ENCODE measurements at places on chromosomes 1 and 21.

DNA sequence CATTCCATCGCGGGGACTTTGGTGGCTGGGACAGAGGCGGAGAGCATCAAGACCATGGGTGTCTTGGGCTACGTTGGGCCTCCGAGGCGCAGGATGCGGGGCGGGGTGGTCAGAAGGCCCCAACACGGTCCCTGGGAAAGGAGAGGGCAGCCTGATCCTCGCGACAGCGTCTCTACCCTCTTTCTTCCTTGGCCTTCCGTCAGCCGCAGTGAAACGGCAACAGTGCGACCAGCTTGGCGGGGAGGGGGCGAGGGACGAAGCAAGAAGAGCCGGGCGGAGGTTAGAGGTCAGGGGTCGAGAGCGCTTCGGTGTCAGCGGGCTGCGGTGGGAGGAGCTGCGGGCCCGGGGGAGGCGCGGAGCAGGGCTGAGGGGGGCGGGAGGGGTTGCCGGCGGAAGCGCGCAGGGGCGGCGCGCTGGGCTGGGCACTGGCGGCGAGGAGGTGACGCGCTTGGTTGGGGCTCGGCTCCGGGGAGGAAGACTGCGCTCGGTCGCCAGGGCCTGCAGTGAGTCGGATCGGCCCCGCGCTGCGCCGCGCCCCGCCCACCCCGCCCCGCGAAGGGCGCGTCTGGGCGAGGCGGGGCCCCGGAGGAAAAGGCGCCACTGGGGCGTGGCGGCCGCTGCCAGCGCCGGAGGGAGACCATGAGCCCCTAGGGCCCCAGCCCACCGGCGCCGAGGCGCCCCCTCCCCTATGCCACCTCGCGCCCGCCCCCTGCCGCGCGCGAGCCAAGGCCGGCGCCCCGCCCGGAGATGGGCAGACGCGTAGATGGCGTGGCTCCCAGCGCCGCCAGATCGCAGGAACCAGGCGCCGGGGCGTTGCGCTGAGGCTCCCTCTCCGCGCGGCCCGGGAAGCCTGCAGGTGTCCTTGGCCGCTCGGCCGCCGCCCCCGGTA is at the start of gene KCNC4:
Gene KCNC4 (plus strand): TSS at position 600 of the 889 bp plus-strand sequence. CDS start 1,186 bp downstream, outside the sequence.
- DNase-seq: peak; percentile 91

DNA sequence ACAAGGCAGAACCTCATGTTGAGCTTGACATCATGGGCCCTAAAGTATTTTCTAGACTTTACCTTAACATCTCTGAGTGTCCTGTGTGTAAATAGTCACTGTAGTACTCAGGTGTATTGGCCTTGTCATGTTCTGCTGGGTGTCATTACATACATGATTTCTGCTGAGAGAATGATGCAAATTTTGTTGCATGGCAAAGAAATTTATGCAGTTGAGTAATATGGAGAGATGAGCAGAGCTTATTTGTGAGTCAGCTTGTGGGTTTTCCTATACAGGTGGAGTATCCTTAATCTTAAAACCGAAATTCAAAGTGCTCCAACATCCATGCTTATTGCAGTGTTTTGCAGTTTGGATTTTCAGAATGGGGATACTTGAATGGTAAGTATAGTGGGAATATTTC is 36.6 kb downstream of the RGL1 start:
- DNase-seq: no peak

DNA sequence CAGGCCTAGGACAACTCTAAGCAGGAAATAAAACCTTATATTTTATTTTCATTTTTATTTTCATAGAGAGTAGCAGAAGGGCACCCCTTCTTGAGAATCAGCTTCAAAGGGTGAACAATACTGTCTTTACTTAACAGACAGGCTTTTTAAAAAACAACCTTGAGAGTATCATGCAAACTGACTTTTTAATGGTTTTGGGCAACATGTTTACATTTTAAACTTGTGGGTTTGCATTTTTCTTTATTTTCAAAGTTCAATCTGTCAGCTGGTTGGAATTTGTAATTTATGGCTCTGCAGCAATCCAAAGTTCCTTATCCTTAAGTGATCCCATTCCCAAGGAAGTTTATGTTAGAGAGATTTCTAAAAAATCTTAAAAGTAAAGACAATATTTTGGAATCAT is 392.3 kb upstream of the ADAMTS5 start:
- no peak for DNase-seq

- no peak for DNase-seq
Measured at GRCh38 chr1:183155939-183156338, 30.1 kb upstream of the LAMC2 start.

GRCh38 chr1:177864538-177865305 is 105.1 kb downstream of the SEC16B start:
- no peak for DNase-seq

DNA sequence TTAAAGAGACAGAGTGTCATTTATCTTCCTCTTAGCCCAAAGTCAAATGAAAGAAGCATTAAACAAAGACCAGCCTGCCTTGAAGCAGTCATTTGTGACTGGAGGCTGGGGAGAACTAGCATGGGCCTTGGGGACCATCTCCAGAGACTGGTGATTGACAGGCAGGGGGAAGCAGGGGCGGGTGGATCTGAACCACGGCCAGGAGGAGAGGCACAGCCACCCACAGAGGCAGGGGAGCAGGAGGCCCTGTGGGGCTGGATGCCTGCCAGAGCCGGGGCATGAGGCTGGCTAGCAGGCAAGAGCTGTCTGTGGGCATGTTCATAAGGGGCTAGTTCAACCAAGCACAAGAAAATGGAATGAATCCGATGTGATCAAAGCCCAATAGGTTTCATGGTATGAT is 73.9 kb downstream of the PLXNA2 start:
- DNase-seq: no peak

GRCh38 chr21:45179568-45180245 is 105.3 kb downstream of the ADARB1 start:
- DNase-seq: no peak

DNA sequence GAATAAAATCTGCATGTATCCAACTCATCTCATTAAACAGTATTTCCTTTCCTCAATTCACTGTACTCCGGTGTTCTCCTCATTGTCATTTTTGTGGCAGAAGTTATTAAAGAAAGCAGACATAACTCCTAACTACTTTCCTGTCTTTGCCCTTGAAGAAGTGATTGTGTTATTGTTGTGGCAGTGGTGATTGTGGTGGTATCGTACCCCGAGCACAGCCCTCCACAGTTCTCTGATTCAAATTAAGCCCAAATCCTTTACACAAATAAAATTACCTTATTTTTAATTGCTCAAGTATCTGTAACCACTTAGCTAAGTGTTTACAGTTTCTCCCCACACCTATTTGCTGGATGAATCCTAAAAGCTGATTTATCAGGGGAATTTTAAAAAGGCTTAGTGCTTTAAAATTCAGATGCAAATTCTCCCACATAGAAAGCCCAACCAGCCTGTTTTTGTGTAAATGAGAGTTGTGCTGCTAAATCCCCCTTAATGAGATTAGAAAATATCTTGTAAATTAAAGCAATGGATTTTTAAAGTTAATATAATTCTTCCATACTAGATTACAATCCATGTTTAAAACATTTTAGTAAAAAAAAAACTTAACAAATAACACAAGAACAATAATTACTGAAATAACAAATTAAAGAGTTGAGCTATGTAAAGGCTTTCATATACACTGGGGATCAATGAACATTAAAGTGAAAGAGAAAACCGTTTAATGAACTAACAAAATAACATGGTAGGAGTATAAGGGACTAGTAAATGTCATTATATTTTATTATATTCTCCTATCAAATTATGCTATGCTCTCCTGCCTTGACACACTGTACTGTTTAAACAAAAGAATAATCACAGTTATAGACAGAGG is 259.0 kb downstream of the NEGR1 start:
- no peak for DNase-seq

DNA sequence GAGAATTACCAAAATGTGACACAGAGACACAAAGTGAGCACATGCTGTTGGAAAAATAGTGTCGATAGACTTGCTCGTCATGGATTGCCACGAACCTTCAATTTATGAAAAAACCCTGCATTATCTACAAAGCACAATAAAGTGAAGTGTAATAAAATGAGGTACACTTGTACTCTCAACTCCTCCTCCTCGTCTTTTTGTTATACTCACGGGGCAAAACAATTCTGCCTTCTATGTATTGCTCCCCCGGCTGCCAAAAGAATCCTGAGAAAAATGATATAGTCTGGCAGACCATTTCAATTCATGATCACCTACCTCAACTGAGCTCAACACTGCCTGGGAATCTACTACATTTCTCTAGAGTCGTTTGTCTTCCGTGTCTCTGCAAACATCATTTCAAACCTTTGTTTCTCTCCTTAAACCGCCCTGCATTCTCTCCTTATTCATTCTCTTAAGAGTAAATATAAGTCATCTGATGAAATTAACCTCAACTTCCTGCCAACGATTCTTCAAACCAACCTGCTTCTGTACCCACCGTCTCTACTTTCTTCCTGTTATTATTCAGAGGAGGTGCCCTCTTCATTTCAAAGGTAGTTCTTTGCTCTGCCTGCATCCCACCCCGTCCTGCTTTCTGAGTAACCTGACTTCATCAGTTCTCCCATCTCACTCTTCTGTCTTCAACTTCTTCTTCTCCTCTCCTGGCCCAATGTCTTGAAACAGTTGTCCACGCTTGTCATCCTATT is 12.9 kb upstream of the IL19 start:
- peak; percentile 42 for DNase-seq

- DNase-seq: no peak
Measured at GRCh38 chr1:241823925-241824324, 24.1 kb upstream of the EXO1 start.

DNA sequence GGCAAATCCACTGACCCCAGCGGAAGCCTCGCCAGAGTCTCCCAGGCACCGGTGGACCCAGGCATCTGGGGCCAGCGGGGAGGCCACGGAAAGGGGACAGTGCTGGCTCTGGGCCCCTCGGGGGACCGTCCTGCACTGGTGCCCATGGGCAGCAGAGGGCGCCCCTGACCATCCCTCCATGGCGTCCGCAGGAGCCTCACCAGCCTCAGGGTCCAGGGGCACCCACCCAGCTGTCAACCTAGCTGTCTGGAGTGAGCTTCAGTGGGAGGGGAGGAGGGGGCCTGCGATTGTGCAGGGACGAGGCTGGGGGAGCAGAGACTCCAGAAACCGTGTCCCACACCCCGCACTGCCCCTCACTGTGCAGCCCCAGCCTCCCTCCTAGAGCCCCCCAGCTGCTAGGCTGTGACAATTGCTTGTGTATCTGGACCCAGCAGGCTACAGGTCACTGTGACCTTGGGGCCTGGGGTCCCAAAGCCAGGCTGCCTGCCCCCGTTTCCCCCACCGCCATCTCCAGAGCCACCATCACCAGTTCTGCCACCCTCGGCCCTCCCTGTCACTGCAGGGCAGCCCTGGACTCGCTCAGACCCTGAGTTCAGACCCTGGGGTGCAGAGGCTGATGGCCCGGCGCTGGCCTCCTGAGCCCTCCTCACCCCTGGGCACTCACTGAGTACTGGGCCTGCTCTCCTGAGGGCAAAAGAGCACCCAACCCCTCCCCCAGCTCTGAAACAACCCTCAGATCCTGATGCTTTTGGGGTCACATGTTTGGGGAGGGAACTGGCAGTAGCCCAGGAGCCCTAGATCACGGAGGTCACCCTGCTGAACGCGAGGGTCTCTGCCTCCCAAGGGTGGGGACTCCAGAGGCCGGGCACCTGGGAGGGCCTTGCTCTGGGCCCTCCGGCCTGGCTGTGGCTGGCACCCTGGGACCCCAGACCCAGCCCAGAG is 10.6 kb upstream of the COL6A1 start:
- peak; percentile 66 for DNase-seq

DNA sequence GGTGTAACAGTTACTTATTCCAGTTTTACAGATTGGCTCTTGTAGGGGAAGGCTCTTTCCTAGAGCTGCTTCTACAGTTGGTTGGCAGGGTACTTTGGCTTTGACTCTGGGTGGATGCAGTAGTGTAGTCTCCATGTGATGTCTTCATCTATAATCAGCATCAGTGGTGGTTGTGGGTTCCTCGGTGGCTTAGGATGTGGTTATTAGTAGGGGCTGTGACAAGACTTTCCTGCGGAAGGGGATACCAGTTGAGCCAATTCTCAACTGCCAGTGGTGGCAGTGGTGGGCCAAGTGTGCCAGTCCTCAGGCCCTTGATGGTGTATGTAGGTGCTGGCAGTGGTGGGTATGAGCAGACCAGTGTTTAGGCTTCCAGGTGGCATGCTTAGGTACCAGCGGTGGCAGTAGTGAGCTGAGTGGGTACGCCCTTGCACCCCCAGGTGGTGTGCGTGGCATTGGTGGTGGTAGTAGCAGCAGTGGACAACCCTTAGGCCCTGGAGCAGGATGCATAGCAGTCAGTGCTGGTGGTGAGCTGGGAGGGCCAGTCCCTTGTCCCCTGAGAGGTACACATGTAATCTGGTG is 27.2 kb upstream of the KLF18 start:
- no peak for DNase-seq

GRCh38 chr1:158686111-158687009 is at the start of gene SPTA1:
TSS of gene SPTA1 (minus strand) at chr1:158686715. CDS start at chr1:158686517, 198 bp downstream.
- DNase-seq: no peak

DNA sequence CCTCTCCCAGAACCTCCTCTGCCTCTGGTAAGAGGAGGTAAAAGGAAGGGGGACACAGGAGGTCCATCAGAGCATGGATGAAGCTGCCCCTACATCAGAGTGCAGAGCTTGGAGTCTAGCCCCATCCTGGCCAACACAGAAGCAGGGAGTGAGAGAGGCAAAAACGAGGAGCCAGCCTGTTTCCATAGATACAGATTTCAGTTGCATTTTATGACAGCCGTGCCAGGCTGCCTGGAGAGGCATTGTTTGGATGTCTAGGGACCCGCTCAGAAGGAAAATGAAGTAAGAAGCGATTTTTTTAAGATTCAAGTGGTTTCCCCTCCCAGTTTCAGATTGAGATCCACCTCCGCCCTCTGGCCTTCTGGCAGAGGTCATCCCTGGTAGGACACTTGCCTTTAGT is 11.5 kb upstream of the GJA8 start:
- DNase-seq: no peak

DNA sequence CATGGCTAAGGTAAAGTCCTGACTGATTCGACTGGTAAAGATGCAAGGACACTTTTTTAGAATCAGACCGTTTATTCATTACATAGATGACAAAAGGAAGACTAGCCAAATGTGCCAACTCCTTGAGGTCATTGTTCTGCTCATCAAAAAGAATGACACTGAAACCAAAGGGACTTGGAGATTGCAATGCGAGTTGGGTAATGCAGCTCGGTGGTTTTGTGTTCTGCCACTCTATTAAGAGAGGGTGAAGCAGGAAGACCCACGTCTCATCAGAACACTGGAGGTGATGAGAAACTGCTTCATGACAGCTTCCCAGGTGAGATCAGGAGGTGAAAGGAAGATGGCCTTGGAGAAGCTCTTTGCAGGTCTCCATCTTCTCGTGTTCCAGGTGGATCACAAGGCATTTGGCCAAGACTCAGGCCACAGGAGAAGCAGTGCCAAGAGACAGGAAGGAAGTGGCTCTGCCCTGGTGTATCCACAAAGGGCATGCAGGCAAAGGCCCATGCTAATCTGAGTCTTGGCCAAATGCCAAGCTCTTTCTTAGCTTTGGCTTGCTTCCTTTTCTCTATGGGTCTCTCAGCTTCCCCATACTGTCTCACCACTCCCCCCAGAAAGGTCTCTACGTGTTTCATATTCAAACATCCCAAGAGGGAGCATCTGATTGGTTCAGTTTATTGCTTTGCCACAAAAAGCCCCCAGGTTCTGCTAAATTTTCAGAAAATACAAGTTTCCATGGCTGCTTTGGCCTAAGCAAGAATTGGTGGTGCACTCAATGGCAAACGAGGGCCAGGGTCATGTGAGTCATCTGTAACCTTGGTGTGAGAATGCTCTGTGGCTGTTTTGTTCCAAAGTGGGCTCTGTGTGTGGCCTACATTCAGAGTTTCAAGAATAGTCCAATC is 5.7 kb upstream of the CCT8 start:
- peak; percentile 55 for DNase-seq

GRCh38 chr1:175889848-175890247 is 146.5 kb upstream of the TNR start:
- no peak for DNase-seq
